ENCODE measurements at places on chromosomes 6 and 20.

GRCh38 chr20:19945732-19946670, 71.2 kb upstream of the NAA20 start:
- DNase-seq: no peak

GRCh38 chr6:14031516-14031915, 86.1 kb upstream of the CD83 start:
- no peak for DNase-seq

GRCh38 chr6:2783188-2783963, 18.2 kb downstream of the WRNIP1 start:
- DNase-seq: no peak

DNA sequence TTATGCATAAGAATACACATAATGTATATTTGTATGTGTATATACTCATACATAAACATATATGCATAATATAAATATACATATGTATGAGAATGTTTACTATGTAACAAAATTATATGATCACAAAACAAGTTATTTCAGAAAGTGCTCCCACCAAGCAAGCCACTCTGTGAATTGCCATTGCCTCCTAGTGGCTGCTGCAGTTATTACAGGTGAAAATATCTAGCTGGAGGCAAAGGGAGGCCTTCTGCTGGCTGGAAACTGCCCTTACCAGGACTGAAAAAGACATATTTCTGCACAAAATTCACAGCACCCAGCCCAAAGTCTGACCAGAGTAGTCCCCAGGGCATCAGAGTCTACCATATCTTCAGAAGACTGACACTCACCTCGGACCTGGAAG, 14.4 kb upstream of the ADAM33 start:
- DNase-seq: no peak

DNA sequence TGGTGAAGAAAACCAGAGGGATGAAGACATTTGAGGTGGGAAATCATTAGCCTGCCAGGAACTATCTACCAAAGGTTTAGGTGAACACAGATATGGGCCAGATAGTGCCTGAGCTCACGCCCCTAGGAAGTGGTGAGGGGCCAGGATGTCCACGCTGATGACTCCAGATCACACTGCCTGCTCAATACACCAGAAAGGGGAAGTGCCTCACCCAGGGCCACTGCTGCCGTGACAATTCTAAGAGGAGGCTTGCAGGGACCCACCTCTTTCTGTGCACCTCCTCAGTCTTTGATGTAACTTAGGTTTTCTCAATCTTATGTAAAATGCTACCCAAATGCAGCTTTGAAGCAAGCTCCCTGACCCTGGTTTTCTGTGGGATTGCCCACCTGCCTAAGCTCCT, 5.4 kb upstream of the RAB44 start:
- DNase-seq: no peak

GRCh38 chr6:39956936-39957335, 22.7 kb upstream of the MOCS1 start:
- DNase-seq: no peak

GRCh38 chr6:16961577-16961976, 140.3 kb upstream of the STMND1 start:
- no peak for DNase-seq

- no peak for DNase-seq
These were observed 22.9 kb upstream of the JAG1 start for GRCh38 chr20:10696650-10697049.

DNA sequence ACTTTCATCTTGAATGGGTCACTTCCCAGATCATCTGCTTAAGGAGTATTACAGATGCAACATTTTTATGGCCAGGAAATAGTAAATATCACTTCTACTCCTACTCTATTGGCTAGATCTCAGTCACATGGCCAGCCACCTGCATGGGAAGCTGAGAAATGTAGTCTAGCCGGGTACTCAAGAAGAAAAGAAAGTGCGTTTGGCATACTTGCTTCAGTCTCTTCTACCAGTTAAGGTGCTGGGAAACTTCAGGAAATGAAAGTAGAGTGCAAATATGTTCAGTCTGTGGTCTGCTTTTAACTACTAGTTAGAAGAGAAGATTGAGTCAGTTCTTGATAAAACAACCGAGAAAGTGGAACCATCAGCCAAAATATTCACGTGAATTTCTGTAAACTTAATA, 129.2 kb downstream of the PDSS2 start:
- DNase-seq: no peak

DNA sequence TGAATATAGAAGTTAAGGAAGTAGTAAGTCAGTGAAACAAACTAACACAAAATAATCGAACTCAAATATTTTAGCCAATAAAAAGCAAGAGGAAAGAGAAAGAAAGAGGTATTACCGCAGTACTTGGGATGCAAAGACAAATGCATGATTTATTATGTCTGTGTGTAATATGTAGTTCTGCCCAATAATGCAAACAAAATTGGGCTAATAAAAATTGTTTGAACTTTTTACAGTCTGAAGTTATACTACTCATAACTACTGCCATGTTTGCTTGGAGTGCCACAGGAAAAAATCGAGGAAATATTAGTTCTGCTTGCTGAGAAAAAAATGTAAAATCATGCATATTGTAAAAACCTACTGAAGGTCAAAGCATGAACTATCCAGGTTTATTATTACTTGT, 360.3 kb upstream of the KCNQ5 start:
- DNase-seq: no peak

- DNase-seq: no peak
These were observed 3.8 kb downstream of the EFHC1 start for GRCh38 chr6:52423971-52424381.

DNA sequence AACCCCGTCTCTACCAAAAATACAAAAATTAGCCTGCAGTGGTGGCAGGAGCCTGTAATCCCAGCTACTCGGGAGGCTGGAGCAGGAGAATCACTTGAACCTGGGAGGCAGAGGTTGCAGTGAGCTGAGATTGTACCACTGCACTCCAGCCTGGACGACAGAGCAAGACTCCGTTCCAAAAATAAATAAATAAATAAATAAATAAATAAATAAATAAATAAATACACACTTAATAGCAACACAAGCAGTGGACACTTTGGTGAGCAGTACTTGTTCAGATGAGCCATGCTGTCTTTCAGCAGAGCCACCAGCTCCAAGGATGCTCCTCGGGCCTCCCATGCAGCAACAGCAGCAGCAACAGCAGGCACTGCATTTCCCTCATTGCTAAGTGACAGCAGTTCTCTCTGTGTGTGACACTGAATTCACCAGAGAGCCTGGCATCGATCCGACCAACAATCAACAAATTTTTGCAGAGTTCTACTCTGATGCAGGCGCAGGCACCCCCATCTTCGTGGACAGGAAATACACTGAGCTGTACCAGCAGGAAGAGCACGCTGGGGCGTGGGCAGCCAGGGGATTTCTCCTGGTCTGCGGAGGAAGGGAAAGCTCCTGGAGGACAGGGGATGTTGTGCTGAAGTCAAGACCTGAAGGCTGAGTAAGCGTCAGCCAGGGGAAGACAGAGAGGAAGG, 54.0 kb upstream of the SNX9 start:
- no peak for DNase-seq

- no peak for DNase-seq
These were observed 97.3 kb downstream of the TBC1D32 start for GRCh38 chr6:121236984-121237383.

DNA sequence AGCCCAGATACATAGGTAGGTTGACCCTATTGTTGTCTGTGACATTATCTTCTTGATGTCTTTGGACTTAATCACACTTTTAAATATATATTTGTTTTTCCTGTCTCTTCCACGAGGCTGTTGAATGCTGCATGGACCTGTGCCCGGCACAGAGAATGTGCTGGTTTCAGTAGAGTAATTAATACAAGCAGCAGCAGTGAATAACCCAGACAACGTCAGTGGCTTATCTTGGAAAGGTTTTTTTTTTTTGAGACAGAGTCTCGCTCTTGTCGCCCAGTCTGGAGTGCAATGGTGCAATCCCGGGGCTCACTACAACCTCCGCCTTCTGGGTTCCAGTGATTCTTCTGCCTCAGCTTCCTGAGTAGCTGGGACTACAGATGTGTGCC, 108.2 kb downstream of the CDH26 start:
- no peak for DNase-seq

DNA sequence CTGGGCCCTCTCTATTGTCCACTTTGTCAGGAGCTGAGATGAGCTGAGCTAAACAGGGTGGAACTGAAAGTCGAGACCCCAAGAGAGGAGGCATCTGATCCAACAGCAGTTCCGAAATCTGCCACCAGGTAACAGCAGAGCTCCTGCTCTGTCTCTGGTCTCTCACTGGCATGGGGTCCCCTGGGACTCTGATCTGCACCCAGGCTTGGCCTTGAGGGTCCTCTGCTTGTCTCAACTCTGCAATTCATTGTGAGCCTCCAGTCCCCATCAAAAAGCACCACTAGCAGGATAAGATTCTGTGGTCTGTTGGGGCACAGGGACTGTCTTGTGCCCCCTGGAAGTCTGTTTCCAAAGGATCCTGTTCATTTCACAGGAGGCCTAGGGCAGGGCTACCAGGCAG, 62.5 kb upstream of the TOP1 start:
- no peak for DNase-seq

- no peak for DNase-seq
These were observed 68.5 kb downstream of the MRPL14 start for GRCh38 chr6:44058617-44059358.

DNA sequence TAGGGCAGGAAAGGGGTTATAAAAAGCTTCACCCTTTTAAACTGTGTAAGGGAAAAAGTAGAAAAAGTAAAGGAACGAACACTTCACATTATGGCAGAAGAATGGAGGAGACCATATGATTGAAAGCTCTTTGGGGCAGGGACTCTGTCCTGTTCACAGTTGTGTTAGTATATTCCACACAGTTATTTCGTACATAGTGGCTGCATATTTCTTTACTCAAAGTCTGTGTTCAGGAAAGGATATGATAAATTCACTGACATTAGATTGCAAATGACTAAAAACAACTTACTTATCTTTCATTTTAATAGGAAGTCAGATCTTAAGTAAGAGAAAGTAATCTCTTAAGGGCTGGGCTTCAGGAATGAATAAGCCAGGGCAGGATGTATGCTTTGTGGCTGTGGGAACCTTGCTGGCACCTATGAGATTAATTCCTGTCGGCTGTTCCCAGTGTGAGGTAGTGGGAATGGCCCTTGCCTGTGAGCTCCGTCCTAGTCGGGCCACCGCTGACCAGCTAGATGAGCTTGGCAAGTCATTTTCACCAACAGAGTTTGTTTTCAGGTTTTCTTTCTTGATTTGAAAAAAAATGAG, 11.2 kb downstream of the PPP1R14C start:
- DNase-seq: no peak

DNA sequence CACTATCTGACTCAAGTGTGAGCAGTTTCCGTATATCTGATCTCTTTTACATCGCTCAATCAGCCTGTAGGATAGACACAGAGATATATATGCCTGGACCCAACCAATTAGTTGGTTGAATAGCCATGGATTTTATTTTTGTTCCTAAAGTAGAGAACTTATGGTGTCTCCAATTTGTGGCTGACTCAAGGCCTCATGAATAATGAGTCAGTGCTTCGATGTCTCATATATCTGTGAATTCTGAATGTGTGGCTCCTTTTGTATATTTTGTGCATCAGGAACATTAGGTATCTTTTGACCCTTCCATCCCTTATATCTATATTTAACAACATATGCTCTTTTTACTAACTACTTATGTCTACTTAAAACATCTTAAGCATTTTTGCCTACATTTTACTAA, 64.5 kb downstream of the OR2B2 start:
- DNase-seq: no peak

DNA sequence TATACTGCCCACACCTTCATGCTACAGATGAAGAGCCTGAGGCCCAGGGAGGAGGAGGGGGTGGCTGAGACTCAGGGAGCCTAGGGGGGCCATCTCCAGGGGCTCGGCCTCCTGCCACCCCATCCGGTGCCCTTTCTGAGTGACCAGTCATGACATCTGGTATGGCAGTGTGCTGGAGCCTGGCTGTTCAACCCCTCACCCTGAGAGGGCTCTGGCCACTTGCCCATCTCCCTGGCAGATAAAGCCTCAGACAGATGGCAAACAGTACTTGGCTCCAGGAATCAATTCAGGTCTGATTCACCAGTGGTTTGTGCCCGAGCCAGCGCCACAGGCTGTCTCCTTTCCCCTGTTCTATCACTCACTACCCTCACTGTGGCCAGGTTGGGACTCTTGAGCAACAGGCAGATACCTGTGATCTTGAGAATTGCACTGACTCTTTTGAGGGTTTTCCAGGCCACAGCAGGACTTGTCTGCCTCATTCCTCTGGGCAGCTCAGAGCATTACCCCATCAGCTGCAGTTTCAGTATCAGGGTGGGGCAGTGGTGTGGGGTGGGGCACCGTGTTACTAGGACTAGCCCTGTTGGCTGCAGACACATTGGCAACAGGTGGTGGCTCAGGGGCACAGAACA, 22.8 kb downstream of the SRSF3 start:
- DNase-seq: no peak

DNA sequence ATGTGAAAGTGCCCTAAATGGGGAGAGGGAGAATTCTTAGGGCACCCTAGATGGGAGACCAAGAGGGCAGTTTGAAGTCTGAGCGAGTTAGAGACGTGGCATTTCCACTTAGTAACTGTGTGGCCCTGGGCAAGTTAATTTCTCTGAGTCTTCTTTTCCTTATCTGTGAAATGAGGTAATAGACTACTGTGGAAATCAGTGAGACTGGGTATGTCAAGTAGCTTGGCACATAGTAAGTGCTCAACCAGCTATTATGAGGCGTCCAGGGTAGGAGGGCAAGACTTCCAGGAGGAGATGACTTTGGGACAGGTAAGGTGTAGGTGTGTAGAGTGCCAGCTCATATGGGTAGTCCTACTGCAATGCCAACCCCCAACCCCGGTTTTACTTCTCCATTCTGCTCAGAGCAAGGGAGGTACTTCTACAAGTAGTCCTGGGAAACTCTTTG, 770 bp downstream of the KIF3B start:
- no peak for DNase-seq

DNA sequence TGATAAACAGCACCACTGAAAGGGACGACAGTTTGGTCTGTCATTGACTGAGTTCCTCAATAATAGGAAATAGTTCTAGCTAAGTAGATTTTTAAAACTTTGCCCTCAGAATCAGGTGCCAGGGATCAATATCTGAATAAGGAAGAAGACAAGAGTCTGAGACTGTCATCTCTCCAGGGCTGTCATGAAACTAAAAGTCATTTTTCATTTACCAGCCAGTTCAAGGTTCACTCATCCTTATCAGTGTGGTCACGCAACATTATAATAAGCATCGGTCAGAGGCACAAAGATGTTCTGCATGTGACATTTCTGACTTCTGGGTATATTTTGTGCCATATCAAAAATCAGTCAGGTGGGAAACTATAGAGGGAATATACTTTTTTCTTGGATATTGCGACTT, 52.5 kb upstream of the E2F3 start:
- DNase-seq: no peak

GRCh38 chr6:33118525-33119123, 42.8 kb downstream of the HLA-DPB1 start:
- DNase-seq: no peak

DNA sequence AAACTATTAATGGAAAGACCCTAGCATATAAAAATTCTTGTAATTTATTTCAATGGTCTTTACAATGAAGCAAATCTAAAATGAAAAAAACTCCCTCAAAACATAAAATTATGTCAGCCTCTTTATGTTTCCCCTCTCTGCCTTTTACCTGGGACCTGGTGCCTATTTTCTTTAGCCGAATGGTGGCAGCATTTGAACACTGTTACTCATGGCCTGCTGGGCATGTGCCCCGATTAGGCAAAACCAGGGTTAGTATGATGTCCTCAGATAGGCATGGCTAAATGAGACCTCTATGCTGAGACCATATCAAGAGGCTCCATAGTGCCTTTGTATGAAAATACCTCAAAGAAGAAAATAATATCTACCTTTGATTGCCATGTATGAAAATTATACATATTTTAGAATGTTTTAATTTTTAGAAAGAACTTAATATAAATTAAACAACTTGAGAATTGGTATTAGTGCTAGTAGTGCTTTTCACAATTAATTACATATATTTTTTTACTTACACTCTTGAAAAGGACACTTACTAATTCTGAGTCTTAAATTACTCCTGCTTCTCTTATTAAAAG, 22.5 kb upstream of the C6orf58 start:
- no peak for DNase-seq

Measured in activated T-cell treated with anti-CD3 and anti-CD28 coated beads for 1 hour (primary cell).